T-helper 9 cell (primary cell): ENCODE measurements at places on chromosomes 7 and 10.

DNA sequence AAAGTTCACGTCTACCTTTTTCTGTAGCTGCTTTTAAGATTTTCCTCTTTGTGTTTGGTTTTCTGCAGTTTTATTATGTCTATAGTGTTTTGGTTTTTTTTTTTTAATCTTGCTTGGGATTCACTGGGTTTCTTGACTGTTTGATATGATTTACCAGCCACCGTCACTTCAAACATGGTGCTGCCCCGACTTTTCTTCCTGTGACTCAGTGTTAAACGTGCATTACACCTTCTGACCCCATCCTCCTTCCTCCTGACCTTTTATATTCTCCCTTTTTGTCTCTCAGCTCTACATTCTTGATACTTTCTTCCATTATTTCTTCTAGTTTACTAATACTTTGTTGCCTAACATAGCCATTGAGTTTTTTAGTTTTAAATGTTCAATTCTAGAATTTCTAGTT lies 61.5 kb downstream of the GNA12 start:
- no peak for DNase-seq

DNA sequence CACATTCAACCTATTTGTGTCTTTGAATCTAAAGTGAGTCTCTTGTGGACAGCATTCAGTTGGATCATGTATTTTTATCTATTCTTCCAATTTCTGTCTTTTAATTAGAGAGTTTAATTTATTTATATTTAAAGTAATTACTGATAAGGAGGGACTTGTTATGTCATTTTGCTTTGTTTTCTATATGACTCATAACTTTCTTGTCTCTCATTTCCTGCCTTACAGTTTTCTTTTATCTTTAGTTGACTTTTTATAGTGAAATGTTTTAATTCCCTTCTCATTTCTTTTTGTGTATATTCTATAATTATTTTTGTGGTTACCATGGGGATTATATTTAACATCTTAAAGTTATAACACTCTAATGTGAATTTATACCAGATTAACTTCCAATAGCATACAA lies 7.3 kb upstream of the ZNF518A start:
- DNase-seq, result no peak

DNA sequence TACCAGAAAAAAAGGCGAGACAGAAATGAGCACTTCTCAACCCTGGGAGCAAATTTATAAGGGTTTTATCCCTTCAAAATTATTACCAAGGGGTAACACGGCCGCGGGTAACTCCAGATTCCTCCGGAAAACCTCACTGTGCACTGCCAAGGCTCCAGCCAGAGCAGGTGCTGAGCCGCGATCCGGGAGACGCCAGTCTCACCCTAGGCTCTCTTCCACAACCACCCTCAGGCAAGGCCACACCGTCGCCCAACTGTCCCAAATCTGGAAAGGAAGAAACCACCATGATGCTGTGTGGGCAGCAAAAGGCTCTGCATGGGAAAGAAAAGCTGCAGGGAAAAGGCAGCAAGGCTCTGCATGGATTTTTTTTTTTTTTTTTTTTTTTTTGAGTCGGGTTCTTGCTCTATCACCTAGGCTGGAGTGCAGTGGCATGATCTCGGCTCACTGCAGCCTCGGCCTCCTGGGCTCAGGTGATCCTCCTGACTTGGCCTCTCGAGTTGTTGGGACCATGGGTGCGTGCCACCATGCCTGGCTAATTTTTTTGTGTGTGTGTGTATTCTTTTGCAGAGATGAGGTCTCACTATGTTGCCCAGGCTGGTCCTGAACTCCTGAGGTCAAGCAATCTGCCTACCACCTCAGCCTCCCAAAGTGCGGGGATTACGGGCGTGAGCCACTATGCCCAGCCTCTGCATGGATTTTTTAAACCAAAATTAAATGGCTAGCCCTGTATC lies 39.0 kb downstream of the MAD1L1 start:
- no peak for DNase-seq

DNA sequence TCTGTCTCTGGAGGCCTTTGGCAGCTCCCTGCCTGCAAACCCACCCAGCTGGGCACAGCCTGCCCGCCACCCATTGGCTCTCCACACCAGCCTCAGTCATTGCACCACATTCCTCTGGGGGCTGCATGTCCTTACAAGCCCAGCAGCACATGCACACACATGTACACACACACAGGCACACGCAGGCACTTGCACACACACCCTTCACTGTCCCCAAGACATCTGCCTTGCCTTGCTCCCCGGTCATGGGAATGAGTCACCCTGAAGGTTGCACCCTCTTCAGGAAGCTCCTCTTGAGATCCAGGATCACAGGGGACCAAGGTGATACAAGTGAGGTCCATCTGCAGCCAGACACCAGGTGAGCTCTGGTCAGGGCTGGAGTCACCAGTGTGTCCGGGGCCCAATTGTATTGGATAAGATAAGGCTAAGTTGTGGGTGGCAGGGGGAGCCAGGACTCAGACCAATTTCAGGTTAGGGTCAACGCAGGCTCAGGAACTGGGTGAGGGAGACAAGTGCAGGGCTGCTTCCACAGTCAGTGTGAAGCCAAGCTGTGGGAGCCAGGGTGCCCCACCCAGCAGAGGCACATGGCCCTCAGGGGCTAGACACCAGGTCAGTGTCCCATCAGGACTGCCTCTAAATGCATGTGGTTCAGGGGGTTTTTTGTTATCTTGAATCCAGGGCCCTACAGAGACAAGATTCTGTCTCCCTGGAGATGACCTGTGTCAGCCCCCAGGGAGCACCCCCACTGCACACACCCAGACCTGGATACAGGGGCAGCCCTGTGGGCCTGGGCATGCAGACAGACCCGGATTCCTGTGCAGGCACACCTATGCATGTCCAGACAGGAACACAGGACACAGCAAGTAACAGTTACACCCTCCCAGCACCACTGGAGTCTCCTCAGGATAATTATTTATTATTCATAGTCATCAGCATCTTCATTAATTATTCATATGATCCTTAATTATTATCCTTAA lies 33.8 kb downstream of the KCNH2 start:
- no peak for DNase-seq

- no peak for DNase-seq
Measured at GRCh38 chr10:86666538-86666937, 1.8 kb upstream of the LDB3 start.

GRCh38 chr7:85498031-85498430 lies 311.2 kb upstream of the SEMA3D start:
- no peak for DNase-seq

- no peak for DNase-seq
Measured at GRCh38 chr10:37314862-37315261, 189.5 kb downstream of the ANKRD30A start.

GRCh38 chr7:134714470-134715205 lies 64.8 kb upstream of the CALD1 start:
- no peak for DNase-seq

DNA sequence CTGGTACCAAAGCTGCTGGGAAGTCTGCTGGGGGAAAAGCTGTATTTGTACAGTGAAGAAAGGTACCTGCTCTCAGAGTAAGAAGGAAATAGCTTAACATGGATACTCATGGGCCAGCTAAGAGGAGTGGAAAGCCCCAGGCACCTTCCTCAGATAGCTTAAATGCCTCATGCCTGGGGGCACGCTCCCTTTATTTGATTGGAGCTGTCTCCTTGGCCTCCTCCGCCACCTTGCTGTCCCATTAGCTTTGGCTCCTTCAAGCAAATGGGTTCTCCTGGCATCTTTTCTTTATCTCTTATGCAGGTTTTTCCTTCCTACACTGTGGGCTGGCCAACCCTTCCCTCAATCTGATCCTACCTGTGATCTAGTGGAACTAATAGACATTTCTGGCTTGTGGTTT lies 318.5 kb downstream of the SH2D4B start:
- no peak for DNase-seq

DNA sequence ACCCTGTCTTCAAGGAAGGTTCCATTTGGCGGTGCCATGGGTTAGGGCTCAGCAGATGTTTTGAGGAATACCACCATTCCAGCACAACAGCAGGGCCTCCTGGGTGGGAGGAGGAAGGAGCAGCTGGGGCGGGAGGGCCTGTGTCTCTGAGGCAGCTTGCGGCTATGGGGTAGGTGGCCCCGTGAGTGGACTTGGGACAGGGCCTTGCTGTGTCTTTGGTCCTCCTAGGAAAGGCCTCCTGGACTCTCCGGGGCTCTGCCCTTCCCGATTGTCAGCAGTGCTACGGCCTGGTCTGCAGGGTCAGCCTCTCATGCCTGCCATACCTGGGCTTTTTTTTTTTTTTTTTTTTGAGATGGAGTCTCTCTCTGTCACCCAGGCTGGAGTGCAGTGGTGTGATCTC lies 96.7 kb downstream of the PAXIP1 start:
- DNase-seq, result no peak

DNA sequence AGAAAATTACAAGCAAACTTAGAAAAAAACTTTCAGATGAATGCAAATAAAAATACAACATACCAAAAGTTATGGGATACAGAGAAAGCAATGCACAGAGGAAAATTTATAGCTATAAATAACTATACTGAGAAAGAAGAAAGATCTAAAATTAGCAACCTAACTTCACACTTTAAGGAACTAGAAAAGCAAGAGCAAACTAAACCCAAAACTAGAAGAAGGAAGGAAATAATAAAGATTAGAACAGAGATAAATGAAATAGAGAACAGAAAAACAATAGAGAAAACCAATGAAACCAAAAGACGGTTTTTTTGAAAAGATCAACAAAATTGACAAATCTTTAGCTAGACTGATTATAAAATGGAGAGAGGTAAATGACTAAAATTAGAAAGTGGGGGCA lies 9.6 kb upstream of the STRA8 start:
- DNase-seq, result no peak

DNA sequence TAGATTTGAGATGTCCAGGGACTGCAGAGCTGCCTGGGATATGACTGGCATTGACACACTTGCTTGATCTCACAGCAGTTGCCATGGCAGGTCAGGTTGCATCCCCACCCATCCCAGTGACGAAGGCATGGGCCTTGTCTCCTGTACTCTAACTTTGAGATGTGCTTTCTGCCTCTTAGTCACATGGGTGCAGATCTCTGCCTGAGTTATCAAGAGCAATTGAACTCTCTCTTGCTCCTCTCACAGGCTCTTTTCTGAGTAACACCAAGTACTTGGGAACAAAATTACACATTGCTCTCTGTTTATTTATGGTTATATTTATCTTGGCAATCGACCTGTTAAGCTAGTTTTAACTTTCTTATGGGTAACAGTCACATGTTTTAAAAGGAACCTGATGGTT lies 237.3 kb downstream of the NSUN6 start:
- no peak for DNase-seq

GRCh38 chr7:67743501-67743900 lies 746.9 kb downstream of the TYW1 start:
- no peak for DNase-seq

- DNase-seq, result no peak
Measured at GRCh38 chr10:3848005-3848774, 63.2 kb upstream of the KLF6 start.

DNA sequence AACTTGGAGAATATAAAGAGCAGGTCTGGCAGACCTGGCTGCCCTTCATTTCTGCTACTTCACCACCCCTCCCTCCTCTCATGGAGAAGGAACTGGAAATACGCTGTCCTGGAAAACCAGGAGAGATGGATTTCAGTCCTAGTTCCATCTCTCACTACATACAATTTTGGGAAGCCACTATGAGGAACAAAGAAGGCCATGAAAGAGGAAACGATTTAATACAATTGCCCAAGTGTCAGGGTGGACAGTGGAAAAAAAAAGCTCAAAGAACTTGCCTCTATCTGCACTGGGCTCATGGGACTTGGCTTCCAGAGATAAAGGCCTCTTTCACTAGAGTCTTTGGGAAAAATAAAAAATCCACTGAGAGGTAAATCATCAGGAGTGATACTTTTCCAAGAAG lies 561.7 kb downstream of the KCNMA1 start:
- no peak for DNase-seq

GRCh38 chr7:123533553-123533917 lies 860 bp downstream of the IQUB start:
- no peak for DNase-seq

GRCh38 chr7:39299695-39300094 lies 266.5 kb upstream of the YAE1 start:
- no peak for DNase-seq

GRCh38 chr10:7421526-7421925 lies 10.7 kb upstream of the SFMBT2 start:
- DNase-seq, result no peak

- DNase-seq, result no peak
Measured at GRCh38 chr10:62638062-62638477, 166.4 kb upstream of the ADO start.

DNA sequence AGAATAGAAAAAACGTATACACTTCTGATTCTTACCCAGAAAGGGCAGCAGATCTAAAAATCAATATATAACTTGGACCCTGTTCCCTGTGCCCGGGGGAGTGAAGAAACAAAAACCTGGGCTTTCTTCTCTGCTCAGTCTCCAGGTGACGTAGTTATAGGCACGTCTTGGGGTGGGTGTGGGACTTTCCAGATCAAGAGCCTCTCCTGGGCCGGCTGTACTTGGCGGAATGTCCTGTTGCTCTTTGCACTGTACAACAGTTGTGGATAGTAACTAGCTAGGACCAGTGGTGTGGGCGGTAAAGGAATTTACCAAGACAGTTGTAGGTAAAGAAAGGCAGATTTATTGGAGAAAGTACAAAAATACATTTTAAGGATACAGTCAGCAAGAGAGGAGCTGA lies 40.4 kb upstream of the STEAP4 start:
- DNase-seq, result no peak

DNA sequence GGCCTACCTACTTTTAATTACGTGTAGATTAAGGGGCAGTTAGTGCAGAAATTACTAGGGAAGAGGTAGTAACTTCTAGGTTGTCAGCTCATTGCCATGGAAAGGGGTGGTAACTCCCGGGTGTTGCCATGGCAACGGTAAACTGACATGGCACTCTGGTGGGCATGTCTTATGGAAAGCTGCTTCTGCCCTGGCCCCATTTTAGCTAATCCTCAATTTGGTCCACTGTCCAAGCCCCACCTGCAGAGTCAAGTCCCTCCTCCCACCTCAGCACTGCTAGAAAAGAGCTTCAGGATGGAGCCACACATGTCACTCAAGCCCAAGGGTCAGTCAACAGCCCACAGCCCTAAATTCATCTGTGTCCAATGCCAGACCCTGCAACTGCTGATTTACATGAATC lies 7.5 kb upstream of the ZKSCAN1 start:
- DNase-seq, result no peak

GRCh38 chr10:106384496-106384895 lies 780.0 kb downstream of the SORCS1 start:
- DNase-seq, result no peak

GRCh38 chr10:89162596-89162995 lies 44.5 kb downstream of the CH25H start:
- DNase-seq, result no peak

DNA sequence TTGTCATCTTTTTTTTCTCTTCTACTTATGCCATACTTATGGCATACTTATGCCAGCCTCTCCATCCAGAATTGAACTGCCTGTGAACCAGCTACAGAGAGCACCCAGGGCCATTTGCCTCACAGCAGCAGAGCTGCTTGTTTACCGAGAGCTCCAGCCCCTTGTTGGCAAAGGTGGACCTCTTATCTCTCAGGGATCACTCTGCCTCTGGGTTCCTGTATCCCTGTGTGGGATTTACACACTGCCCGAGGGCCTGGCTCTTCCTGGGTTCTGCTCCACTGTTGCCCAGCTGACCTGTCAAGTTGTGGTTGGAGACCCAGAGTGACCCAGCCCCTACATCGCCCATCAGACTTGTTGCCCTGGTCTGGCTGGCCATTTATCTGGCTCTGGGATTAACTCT lies 22.3 kb downstream of the MRPS33 start:
- DNase-seq, result no peak

- DNase-seq, result no peak
Measured at GRCh38 chr7:151735851-151736402, 141.0 kb downstream of the PRKAG2 start.
